ENCODE measurements at places on chromosomes 1 and 21. TPM values are rescaled to one million over a fixed set of nuclear protein-coding genes. Genes with fewer than 3 reads are reported as not detected.

DNA sequence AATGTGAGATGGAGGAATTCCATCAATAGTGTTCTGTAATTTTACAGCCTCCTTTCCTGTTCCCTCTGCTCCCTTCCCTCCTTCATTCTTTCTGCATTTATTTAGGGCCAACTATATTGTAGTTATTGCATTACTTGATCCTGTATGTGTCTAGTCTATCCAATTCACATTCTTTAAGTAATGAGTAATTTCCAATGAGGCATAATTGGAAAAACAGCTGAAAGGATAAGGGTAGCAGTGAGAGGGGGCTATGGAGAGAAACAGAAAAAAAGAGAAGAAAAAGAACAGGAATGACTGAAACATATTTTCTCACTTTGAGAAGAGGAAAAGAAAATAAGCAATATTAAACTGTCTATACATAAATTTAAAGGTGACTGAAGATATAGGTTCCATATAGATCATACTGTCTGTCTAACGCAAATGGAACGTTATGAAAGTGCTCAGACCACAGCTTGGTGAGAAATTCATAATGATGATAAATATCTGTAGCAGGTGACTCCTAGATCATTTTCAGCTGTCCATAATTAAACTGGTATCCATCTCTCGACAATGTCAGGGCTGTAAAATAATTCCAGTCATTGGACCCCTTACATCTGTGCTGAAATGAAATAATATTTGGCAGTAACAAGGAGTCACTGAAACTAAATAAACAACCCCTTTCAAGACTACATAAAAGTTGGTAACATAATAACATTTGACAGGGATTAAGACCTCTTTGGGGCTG is 61.8 kb downstream of the SPAG17 start:
- no peak overlapping the region for H3K4me3 ChIP-seq
- no peaks in the 10 kb centered on the region for H3K27me3 ChIP-seq
- DNase-seq: no peak
- H3K4me1 ChIP-seq: no peaks in the 10 kb centered on the region

- no peaks in the 10 kb centered on the region for H3K36me3 ChIP-seq
- H3K27me3 ChIP-seq: peaks cover 6% of the 10 kb centered on the region
- H3K4me1 ChIP-seq: no peaks in the 10 kb centered on the region
- no peak for DNase-seq
- no peak overlapping the region for H3K27ac ChIP-seq
- H3K4me3 ChIP-seq: no peak overlapping the region
These were observed 17.6 kb upstream of the AJAP1 start for GRCh38 chr1:4636644-4637380.

The FCRL1 gene
- not detected for total RNA-seq

The ATAD3C gene
- 0.98 TPM for total RNA-seq

The NBPF14 gene
- 23.6 TPM for total RNA-seq
